Activated CD8-positive, alpha-beta T cell treated with anti-CD3 and anti-CD28 coated beads, Interleukin-2, amount 10 ng/mL, durations not matched to agents 7 days and 5 days (primary cell): ENCODE measurements at places on chromosomes 6 and 20. TPM values are rescaled to one million over a fixed set of nuclear protein-coding genes. Genes with fewer than 3 reads are reported as not detected.
A peak's percentile ranks its signal among the peaks of the same experiment; 100 is the strongest.

- DNase-seq, result no peak
Measured at GRCh38 chr6:92942549-92942948, 476.8 kb downstream of the EPHA7 start.

- DNase-seq, result no peak
Measured at GRCh38 chr20:24836661-24837299, 112.3 kb upstream of the CST7 start.

DNA sequence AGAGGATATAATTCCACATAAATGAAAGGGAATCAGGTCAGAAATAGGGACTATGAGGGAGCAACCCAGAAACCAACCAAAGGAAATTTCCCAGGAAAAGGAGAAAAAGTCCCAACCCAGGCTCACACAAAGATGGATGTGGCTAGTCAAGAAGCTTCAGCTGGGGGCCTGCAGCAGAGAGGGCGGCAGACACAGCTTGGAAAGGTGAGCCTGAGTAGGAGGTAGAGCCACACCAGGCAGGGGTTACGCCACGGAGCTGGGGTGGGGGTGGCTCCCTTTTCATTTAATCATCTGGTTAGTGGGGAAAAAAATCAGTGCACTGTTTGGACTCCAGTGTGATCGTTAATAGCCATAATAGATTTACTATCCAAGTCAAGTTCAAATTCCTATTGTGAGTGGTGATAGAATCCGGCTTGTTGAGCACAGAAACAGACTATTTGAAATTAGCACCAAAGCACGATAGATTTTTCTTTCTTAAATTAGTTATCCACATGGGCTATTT lies 220.6 kb downstream of the TPBG start:
- DNase-seq, result no peak

GRCh38 chr6:16824845-16825685 lies 63.8 kb upstream of the ATXN1 start:
- no peak for DNase-seq

GRCh38 chr20:661474-662270 lies 8.7 kb upstream of the SRXN1 start:
- DNase-seq, result no peak

- DNase-seq, result no peak
Measured at GRCh38 chr6:83758533-83758932, 49.6 kb upstream of the SNAP91 start.

- DNase-seq, result peak; percentile 78
Measured at GRCh38 chr6:16130932-16131387, 2.1 kb downstream of the MYLIP start.

- peak; percentile 25 for DNase-seq
Measured at GRCh38 chr6:150142670-150143515, at the start of gene PPP1R14C. TSS of gene PPP1R14C (plus strand) at chr6:150143044. CDS start at chr6:150143193, 149 bp downstream.

- DNase-seq, result no peak
Measured at GRCh38 chr6:148491638-148492251, 149.1 kb downstream of the SASH1 start.

DNA sequence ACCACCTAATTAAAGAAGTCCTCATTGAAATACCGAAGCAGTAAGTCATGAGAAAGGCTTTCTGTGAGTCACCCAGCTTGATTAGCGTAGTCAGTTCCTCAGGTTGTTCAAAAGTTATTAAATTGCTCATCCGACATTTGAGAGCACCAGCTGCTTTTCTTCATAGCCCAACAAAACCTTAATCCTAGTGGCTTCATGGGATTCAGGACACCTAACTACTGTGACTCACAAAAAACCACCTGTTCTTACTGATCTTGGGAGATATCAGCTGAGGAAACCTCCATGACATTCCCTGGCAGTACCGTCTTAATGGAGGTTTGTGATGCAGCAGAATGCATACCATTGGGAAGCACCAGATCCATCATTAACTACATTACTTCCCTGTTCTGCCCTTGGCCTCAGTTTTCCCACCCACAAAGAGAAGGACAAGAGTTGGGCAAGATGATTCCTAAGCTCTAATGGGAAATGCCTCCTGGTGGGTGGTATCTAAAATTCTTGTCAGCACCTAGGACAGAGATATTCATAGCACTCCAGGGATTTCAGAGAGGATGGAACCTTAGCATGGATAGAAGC lies 103.8 kb downstream of the KHDC1L start:
- DNase-seq, result no peak

- DNase-seq, result no peak
Measured at GRCh38 chr6:133396984-133397348, 155.8 kb downstream of the EYA4 start.

- DNase-seq, result no peak
Measured at GRCh38 chr6:145051661-145052060, 683.7 kb downstream of the EPM2A start.

GRCh38 chr6:63355632-63356031 lies 35.8 kb upstream of the LGSN start:
- DNase-seq, result no peak

DNA sequence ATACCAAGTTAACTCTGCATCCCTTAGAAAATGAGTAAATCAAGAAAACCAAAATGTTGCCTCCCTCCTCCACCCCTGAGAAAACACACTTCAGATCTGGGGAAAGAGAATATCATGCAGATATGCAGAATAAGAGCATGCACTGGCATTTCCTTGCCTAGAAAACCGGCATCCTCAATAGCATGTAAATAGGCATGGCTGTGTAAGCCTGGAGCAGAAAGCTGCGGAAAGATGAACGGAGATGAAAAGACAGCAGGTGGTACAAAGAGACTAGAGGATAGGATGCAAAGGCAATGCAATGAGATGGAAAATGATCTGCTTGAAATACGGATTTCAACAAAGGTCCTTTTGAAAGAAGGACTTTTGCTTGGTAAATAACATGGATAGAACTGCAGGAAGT lies 10.3 kb upstream of the GGTLC1 start:
- no peak for DNase-seq

- no peak for DNase-seq
Measured at GRCh38 chr6:8336406-8337057, 98.8 kb downstream of the SLC35B3 start.

DNA sequence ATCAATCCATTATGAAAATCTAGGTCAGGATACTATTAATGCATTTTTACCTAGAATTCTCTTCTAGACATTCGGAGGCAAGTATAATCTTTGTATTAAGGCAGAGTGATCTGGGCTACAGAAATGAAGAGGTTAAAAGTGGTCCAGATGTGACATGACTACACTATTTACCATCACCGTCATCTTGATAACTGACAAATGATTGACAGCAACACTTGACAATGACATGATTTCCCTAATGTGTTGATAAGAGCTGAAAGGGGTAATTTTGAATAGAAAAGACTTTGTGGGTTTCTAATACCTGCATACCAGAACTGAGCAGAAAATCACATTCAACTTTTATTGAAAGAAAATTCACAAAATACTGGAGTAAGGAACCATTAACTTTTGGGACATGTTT lies 718.9 kb upstream of the MAP3K7 start:
- no peak for DNase-seq

GRCh38 chr6:168530653-168531071 lies 89.7 kb downstream of the SMOC2 start:
- no peak for DNase-seq

DNA sequence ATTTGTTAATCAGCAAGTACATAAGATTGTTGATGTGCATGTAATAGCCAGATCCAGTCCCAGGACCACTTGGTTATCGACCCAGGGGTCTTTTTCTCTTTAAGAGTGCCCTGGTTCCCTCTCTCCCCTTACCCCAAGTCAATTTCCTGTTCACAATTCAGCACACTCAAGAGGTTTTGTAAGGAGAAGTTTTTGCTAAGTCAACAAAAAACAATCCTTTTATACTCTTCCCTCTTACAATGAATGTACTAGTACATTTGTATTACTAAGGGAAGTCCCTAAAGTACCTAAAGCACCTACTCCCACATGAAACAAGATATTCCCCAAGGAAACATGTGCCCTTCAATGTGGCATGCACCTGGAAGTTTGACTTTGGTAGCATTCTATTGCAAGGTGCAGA lies 1.6 kb upstream of the NT5DC1 start:
- DNase-seq, result no peak

GRCh38 chr6:3959385-3959784 lies 110.2 kb downstream of the FAM50B start:
- DNase-seq, result no peak

- no peak for DNase-seq
Measured at GRCh38 chr6:122400462-122401089, 1.1 kb downstream of the HSF2 start.

GRCh38 chr20:53126185-53126584 lies 154.0 kb downstream of the TSHZ2 start:
- no peak for DNase-seq

- no peak for DNase-seq
Measured at GRCh38 chr20:30488941-30489613, 768.4 kb upstream of the DEFB115 start.

GRCh38 chr6:106787327-106788196 lies 158.2 kb downstream of the QRSL1 start:
- no peak for DNase-seq

DNA sequence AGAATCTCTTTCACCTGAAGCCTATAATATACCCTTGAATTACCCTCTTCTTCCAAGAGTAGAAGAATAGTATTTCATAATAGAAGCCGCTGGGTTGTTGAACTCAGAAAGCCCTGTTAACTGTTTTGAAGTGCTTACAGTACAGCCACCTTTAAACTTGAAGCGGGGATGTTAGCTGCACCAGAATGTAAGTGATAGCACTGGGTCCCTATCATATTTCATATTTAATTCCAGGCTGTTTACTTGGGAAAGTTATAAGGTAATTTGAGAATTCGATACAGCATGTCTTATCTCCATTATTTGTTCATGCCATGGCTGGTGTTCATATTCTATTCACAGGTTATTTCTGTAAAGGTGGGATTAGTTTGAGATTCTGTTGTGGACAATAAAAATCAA lies 63.5 kb upstream of the VSTM2L start:
- no peak for DNase-seq

DNA sequence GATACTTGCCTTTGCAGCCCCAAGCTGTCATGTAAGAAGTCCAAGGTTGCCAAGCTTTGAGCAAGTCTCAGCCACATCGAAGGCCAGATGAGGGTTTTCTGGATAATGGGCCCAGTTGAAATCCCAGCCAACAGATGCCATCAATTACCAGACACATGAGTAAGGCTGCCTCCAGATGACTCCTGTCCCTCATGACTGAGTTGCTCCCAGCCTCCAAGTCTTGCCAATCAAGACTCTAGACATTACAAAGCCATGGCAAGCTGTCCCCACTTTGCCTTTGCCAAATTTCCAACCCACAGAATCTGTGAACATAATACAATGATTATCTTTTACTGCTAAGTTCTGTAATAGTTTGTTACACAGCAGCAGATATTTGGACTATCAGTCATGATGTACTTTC lies 76.8 kb upstream of the ARMC2 start:
- peak; percentile 13 for DNase-seq

The ZNF334 gene
- 1.3 TPM for total RNA-seq

The LY6G6C gene
- total RNA-seq, result 0.26 TPM

The MYB gene
- 8.2 TPM for total RNA-seq

The ASCC3 gene
- total RNA-seq, result 61.8 TPM

The LRRC1 gene
- 4.2 TPM for total RNA-seq

The DEFB132 gene
- not detected for total RNA-seq

The ASIP gene
- total RNA-seq, result not detected

The BTN1A1 gene
- total RNA-seq, result not detected

The GINS1 gene
- total RNA-seq, result 41.6 TPM

The FUT9 gene
- total RNA-seq, result not detected

The SSTR4 gene
- total RNA-seq, result not detected

The EBF4 gene
- total RNA-seq, result not detected

The DYNLT2 gene
- total RNA-seq, result 2.6 TPM

The CDSN gene
- not detected for total RNA-seq

The RAET1L gene
- not detected for total RNA-seq
